ENCODE measurements at places on chromosomes 7 and 10.

DNA sequence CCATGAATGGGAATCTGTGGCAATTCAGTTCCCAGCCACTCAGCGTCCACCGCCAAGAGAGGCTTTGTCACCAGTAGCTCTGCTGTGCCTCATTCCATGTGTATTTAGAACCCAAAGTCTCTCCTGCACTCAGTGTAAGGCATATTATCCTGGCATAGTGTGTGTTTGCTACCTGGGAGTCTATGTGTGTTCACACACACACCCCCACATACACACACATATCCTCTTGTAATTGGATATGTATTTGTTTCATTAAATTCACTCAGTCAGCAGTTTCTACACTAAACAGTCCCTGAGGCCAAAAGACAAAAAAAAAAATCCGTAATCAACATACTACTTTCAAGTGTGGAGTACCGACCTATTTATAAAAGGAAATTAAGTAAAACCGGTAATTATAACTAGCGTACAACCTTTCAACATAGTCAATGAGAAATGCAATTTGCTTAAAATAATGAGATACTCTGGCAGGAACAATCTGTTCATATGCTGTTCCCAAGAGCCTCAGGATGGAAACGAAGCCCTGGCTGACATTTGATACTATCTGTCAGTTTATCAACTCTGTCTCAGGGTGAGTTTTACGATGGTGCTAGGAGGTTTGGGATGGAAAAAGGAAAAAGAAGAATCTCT lies 425.8 kb upstream of the CELF2 start:
- no peak for DNase-seq

DNA sequence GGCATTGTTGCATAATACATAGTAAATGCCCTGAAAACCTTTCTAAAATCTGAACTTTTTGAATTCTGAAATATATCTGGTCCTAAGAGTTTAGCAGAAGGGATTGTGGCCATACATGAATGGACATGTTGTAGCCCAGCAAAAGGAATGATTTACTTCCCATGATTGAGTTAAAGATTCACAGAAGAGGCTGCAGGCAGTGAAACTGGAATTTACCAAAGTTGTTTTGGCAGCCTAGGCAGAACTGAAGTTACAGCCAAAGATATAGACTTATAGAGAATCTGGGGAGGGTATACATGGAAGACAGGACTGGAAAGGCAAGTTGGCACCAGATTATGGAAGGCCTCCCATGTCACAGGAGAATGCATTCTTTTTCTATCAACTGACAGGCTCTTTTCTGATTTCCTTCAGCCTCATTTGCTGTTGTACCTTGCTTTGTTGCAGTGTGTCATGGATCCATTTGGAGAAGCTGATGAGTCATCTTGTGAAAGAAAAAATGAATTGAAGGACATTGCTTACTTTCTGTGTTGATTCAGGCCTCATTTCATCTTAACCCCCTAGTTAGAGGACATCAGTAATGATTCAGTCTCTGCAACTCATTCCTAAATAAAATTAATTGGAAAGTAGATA lies 356.2 kb upstream of the LRGUK start:
- DNase-seq: peak; percentile 68

DNA sequence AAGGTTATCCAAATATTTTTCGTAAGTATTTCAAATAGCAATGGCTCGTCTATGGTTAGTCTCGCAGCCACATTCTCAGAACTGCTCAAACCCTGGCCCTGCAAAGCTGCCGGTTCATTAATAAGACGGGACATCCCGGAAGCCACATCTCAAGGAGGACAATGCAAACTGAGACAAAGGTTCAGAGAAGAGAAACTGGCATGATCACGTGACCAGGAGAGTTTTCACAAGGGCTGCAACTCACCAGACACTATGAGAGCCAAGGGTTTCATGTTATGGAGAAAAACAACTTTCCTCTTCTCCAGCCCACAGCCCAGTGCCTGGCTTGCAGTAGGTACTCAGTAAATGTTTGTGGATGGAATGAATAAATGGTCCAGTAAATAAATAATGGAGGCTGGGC lies 5.0 kb upstream of the HSPA12A start:
- DNase-seq: no peak

DNA sequence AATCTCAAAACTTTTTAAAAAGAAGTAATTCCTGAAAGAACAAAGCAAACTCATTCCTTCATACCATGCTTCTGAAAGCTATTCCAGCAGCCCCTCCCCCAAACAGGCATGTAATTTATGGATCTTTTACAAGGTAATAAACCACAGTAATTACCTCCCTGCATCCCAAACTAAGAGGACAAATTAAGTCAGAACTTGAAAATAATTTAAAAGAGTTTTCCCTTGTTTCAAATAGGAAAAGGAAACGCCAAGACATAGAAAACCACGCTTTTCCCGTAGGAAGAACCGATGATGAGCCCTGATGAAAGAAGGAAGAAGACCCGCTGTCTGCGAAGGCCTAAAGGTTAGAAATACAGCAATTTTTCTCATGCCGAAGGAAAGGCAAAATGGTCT lies 8.9 kb downstream of the HOXA4 start:
- DNase-seq: no peak

DNA sequence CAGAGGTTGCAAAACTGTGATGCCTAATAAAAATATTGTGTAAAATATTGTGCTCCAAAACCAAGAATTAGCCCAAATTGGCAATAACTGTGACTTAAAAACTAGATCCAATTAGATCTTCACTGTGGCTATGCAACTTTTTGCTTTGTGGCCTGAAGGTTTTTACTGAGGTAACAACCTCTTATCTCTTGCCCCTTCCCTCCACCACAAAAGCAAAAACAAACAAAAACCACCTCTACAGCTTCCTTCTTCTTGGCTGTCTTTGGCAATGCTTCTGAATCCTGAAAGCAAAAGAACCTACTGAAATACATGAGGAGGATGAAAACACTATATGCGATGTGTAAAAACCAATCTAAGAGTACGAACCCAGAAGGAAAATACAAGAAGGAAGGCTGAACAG lies 226.7 kb upstream of the MBL2 start:
- no peak for DNase-seq

- DNase-seq: no peak
Observed at GRCh38 chr10:5647507-5648240, 18.7 kb downstream of the ASB13 start.

GRCh38 chr10:102131286-102132170 lies 1.3 kb upstream of the PPRC1 start:
- DNase-seq: peak; percentile 37

DNA sequence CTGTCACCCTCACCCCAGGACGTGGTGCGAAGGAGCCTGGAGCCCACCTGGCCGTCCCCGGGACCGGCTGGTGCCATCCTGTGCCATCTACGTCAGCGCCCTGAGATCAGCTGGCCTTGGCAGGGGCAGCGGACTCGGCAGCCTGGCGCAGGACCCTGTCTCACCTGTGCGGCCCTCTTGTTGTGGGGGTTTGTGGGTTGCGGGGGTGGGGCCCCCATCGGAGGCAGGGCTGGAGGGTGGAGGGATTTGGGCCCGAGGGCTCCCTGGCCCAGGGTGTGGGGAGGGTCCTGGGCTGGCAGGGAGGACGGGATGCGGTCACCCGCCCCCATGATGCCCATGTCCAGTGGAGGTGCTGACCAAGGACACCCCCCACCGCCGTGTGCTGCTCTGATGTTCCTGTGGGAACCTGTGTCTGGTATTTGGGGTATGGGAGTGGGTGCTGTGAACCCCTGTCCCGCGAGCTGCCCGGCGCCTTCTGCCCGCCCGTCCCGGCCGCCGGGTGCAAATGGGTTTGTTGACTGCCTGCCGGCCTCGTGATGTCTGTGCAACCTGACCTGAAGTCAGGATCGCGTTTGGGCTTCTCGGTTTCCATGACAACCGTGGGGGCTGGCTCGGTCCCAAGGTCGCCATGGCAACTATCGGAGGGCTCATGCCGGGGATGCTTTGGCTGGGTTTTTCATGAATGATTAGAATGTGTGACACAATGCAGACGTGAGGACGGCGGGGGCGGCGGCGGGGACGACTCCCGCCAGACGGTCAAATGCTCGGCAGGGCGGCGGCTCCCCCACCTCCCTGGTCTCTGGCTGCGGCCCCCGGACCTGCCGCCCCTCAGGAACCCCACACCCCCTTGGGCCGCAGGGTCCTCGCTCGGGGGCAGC lies 7.3 kb downstream of the MAFK start:
- no peak for DNase-seq

- peak; percentile 54 for DNase-seq
Observed at GRCh38 chr10:122279725-122280141, 8.6 kb downstream of the BTBD16 start.

- no peak for DNase-seq
Observed at GRCh38 chr10:74109452-74109851, 41.2 kb downstream of the AP3M1 start.

DNA sequence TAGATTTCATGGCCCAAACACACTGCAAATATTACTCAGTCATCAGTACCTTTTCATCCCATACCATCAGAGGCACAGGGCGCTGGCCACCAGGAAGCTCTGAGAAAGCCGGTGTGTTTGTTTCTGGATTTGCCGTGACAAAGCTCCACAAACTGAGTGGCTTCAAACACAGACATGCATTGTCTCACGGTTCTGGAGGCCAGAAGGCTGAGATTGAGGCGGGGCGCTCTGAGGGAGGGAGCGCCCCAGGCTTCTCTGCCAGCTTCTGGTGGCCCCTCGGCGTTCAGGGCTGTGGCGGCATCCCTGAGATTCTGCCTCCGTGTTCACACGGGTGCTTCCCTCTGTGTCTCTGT lies 3.7 kb upstream of the TTYH3 start:
- DNase-seq: peak; percentile 86

GRCh38 chr10:126127481-126128029 lies 231.2 kb downstream of the FANK1 start:
- no peak for DNase-seq

- DNase-seq: no peak
Observed at GRCh38 chr10:109912335-109913281, 10.7 kb downstream of the XPNPEP1 start.

DNA sequence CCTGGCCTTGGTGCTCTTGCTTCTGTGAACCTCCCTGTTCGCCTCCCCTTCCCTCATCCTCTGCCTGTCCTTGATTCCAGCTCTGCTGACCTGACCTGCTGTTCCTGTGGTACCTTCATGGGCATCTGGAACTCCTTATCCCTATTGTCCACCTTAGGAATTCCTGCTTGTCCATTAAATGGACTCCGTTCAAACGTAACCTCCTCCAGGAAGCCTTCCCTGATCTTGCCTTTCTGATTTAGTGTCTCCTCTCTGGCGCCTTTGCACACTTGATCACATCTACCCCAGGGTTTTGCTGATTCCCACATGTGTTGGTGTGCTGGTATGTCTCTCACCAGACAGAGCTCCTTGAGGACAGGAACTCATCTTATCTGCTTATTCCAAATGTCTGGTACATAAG lies 20.9 kb downstream of the TSPAN15 start:
- no peak for DNase-seq

DNA sequence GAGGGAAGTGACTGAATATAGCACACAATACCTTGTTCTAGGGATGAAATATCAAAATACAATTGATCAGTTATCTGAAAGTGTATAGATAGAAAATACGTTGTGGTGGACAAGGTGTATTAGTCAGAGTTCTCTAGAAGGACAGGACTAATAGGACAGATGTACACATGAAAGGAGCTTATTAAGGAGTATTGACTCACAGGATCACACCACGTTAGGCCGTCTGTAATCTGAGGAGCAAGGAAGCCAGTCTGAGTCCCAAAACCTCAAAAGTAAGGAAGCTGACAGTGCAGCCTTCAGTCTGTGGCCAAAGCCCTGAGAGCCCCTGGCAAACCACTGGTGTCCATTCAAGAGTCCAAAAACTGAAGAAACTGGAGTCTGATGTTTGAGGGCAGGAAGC lies 406.1 kb downstream of the MDFIC start:
- DNase-seq: no peak

- DNase-seq: no peak
Observed at GRCh38 chr7:123748171-123748733, 551 bp downstream of the WASL start.

GRCh38 chr10:49177391-49178355 lies 10.5 kb downstream of the TMEM273 start:
- DNase-seq: peak; percentile 13

- no peak for DNase-seq
Observed at GRCh38 chr10:105070952-105071351, 429.9 kb downstream of the SORCS3 start.

GRCh38 chr7:26212921-26213718 lies 11.6 kb downstream of the CBX3 start:
- no peak for DNase-seq

DNA sequence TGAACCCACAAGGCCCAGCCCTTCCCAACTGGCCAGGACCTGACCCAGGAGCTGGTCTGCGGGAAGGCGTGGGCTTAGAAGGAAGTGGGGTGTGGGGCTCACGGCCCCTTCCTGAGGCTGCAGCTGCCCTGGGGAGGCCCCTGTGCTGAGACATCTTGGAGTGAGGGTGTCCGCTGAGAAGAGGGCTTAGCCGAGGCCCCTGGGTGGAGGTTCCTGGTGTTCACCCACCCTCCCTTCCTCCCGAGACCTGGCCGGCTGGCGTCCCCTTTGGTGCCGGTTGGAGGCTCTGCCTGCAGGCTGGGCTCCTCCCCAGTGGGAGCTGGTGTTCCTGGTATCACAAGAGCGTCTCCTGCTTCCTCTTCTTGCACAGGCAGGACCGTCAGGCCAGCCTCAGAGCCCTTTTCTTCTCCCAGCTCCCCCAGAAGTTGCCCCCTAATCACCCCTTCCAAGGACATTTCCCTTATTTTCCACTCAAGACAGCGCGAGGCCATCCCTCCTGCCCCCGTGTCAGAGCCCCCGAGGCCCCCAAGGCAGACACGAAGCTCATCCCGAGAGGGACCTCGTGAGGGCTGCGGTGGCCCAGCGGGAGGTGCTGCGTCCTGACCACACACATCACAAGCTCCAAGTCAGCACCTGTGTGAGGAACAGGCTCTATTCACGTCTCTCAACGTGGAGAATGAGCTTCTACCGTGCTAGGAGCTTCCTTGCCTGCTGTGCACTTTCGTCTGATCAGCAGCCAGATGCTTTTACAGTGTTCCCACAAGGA lies 25.1 kb upstream of the FAM20C start:
- no peak for DNase-seq

DNA sequence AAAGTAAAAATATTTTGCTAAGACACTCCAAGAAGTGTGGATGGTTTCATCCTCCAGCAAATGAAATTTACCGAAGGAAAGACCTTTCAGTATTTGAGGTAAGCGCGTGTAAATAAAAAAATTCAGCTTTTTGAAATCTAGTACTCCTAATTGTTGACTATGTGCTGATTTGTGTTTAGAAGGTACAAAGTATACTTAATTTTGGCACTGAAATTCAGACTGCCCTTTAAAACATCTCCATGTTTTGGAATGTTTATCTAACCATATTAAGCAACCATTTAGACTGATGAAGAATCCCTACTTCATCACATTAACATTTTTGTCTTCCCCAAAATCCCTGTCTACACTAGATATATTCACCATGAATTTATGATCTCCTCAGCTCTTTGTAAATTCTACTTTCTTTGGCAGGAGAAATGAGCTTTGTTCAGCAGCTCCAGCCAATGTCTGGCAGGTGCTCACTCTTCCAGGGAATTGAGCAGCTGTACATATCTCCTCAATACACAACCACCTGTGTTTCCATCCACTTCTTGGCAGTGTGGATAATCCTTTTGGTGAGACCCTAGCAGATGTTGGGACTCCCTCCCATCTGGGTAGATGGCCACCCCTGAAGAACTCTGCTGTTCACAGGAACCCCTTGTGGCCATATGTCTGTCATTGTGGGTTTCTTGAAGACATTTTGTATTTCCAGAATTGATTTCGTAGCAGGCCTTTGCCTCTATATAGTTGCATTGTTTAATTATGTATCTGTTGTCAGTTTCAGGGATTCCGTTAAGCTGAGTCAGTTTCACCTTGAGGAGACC lies 129.4 kb upstream of the SAMD8 start:
- DNase-seq: no peak
